ENCODE measurements at places on chromosomes 5 and 9.

GRCh38 chr5:162190-162564, 29.1 kb upstream of the LRRC14B start:
- DNase-seq = no peak

- no peak for DNase-seq
These were observed 525 bp upstream of the AK3 start for GRCh38 chr9:4741365-4742089.

- DNase-seq = peak; percentile 74
These were observed 36.5 kb downstream of the PPIC start for GRCh38 chr5:122999947-123000563.

DNA sequence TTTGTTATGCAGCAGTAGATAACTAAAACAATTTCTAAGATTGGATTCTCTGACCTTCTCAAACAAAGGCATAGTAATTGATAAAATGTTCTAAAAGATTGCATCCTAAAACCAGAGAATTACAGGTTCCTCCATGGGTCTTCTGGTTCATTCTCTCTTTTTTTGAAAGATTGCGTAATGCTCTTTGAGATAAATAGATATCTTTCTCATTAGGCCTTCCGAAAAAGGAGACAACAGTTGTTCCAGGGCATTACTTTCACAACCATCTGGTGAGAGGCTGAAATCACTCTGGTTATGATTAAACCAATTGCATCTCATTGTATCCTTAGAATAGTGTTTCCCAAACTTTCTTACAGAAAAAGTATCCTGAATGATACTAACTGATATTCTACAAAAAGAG, 174.7 kb upstream of the NREP start:
- no peak for DNase-seq

- DNase-seq = no peak
These were observed 299.3 kb downstream of the ENC1 start for GRCh38 chr5:74341221-74341620.

- peak; percentile 36 for DNase-seq
These were observed 106.7 kb downstream of the SMIM15 start for GRCh38 chr5:61055434-61056006.

GRCh38 chr5:131672776-131673175, 37.7 kb upstream of the RAPGEF6 start:
- no peak for DNase-seq

- DNase-seq = no peak
These were observed 32.9 kb downstream of the SLIT3 start for GRCh38 chr5:169268019-169268418.

DNA sequence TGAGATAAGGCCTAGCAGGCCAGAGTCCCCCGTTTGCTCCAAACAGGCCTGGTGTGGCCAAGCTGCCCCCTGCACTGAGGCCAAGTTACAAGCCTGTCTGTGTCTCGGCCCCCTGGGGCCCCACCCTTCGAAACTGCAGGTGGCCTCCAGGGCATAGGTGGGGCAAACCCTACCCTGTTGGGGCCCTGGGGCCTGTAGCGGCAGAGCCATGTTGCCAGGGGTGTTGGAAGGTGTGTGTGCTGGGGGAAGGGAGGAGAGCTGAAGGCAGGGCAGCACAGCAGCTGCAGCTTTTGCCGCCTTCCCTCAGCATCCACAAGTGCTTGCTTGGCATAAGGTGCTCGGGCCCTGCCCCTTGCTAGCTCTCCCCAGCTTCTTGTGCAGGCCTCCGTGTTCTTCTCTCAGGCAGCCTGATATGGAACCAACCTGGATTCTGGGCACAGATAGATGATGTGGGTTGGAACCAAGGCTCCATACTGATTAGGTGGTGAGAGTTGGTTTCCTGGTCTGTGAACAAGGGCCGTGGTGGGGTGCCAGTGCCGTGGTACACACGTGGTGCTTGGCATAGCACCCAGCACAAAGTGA, 12.7 kb downstream of the IRF1 start:
- peak; percentile 67 for DNase-seq

- DNase-seq = no peak
These were observed 205.0 kb downstream of the TRIO start for GRCh38 chr5:14348142-14348541.

- DNase-seq = no peak
These were observed 21.0 kb upstream of the PPP2CA start for GRCh38 chr5:134246771-134247427.

- no peak for DNase-seq
These were observed 36.3 kb downstream of the GABRP start for GRCh38 chr5:170819824-170820223.

GRCh38 chr5:42059291-42059690, 134.2 kb downstream of the FBXO4 start:
- DNase-seq = no peak

- DNase-seq = no peak
These were observed 46.6 kb upstream of the PRSS3 start for GRCh38 chr9:33748633-33749304.

DNA sequence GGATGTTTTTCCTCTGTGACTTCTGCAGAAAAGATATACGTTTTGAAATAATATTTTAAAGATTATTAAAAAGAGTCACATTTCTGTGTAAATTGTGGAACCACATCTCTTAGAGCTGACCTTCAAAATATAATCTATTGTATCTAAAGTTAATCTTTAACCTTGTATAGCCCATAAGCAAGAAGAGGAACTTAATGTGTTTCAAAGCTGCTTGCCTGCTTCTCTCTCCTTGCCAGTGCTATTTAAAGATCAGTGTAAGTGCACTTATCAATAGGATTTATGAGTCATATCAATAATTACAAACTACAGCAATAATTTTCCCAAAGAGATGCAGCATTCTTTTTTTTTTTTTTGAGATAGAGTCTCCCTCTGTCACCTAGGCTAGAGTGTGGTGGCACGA, 29.4 kb upstream of the GDA start:
- no peak for DNase-seq

DNA sequence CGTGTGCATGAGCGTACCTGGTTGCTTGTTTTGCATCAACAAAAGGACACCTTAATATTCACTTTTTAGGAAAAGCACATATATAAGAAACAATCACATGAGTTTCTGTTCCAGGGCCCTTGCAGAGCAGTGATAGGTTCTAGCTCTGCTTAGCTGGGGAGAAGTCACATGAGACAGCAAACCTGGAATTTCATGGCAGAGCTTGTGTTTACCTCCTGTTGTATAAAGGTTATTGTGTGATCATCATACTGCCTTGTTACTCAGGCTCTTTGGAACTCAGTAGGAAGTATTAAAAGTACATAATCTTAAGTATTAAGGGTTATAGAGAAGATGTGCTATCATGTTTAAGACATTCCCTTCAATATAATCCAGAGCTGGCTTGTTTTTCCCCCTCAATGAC, 18.0 kb upstream of the VLDLR start:
- no peak for DNase-seq

DNA sequence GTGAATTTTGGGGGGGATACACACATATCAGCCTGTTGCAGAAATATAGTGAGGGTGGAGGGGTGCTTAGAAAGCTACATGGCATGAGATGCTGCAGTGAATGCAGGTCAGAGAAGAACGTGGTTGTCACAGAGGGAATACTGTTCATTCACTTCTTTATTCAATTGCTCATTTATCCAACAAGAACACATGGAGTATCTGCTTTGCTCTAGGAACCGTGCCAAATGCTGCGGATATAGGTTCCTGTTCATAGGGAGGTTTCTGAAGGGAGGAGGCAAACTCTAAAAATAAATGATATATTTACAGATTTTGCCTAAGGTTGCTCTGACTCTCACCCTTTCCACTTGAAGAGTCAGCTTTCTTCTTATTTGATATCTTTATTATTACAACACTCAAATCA, 444.3 kb upstream of the CLINT1 start:
- DNase-seq = no peak

GRCh38 chr5:36108758-36109460, 42.2 kb upstream of the UGT3A2 start:
- DNase-seq = no peak

GRCh38 chr5:168356171-168356570, 64.7 kb downstream of the WWC1 start:
- DNase-seq = no peak

DNA sequence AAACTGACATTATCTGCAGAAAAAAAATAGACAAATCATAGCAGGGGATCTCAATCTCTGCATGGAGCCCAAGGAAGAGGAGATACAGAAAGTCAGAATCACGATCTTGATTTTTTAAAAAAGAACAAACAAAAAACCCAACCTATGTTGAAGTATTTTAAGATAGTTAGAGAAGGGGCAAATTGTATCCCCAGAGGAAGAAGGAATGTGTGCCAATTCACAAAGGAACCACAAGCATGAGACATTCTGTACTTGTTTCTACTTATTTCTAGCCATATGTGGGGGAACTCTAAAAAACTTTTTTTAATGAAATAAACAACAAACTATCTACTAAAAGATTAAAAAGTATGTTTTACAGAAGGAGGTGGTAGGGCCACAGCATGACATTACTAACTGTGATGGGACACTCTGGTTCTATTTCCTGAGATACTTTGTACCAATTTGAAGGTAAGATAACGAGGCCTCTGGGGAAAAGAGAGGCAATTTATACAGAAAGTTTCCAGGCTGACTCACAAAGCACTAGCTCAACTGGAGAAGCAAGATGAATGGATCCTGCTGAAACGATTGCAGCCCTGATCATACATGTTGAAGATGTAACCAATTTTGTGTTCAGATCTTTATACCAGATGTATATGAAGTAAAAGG, 22.5 kb downstream of the RANBP3L start:
- DNase-seq = peak; percentile 5

DNA sequence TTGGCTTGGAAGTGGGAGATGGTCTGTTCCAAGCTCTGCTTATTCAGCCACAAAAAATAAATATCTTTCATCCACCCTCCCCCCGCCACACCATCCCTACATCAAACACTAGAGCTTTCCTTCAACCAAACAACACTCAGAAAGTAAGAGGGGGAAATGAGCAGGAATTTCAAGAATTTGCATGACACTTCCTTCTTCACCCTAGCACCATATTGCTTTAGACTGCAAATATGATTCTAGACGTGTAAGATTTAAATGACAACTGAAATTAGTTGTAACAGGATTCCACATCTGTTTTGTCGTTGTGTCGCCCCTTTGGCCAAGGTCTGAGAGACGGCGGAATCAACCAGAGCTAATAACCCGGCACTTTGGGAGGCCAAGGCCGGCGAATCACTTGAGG, 88.5 kb downstream of the NDFIP1 start:
- no peak for DNase-seq

- no peak for DNase-seq
These were observed 3.6 kb downstream of the ZFP2 start for GRCh38 chr5:178899289-178899688.

DNA sequence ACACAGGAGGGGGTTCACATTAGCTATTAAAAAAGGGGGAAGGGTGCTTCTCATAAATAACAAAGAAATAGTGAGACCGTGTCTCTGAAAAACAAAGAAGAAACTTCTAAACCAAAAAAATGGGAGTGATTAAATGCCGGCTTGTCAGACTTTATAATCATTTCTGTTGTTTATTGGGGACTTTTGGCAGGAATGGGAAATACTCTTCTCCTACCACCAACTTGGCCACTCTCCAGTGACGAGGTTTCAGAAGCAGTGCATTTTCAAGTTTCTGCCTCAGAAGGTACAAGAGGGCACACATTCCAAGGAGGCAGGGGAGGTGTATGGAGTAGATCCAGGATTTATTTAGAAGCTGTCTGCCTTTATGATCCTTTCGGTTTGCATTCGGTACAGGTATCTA, 46.2 kb downstream of the LIX1 start:
- DNase-seq = no peak

DNA sequence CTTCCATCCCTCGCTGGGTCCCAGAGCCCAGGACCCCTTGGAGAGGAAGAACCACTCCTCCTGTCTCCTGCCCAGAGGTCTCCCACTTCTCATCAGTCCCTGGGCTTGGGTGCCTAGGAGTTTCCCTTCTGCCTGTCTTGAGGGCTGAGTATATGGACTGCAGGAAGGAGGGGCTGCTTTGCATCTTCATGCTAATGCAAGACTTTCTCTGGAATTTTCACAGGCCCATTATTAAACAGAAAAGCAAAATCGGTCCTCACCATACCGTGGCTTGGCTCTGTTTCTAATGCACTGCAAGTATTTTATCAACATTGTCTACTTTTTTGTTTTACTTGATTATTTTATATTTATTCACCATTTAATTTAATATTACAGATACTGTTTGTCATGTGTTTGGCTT, 34.5 kb downstream of the TRIO start:
- DNase-seq = no peak

- DNase-seq = no peak
These were observed 287.8 kb upstream of the MVB12B start for GRCh38 chr9:126038790-126039189.

DNA sequence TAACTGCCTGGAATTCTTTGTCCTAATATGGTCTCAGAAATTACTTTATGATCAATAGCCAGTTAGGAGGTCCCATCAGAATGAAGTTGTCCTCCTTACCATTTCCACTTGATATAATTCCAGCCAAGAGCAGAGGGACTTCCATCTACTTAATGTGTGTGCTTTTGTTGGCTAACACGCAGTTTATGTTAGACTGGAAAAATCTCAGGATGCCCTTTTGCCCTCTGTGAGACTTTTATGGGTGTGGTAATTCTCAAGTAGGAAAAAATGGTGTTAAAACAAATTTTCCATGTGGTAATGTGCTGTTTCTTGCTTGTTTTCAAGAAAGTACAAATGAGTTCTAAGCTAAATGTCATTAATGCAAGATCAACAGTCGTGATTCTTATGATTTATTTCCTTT, 327.1 kb downstream of the MTRR start:
- DNase-seq = no peak

DNA sequence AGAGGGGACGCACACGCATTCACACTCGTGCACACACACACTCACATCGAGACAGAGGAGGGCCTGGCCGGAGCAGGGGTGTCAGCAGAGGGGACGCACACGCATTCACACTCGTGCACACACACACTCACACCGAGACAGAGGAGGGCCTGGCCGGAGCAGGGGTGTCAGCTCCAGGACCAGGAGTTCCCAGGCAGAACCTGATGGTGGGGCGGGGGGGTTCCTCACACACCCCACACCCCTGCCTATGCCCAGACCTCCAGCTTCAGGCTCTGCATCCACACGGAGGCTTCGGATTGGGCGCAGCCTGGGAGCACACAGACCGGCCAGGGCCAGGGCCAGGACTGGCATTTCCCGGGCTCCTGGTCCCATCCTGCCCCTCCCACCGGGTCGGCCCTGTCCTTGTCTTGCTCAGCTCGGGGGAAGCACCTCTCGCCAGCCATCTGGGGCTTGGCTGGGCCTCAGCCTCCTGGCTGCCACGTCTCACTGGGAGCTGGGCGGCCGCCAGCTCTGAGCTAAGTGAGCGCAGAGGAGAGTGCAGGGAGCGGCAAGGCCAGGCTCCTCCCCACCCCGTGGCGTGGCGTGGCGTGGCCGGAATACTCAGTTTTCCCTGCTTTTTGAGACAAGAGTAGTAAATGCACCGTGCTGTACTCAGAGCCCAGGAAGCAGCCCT, 31.3 kb downstream of the ADAMTS2 start:
- DNase-seq = no peak

GRCh38 chr5:109318455-109319108, 91.2 kb downstream of the PJA2 start:
- DNase-seq = no peak
